ENCODE measurements at places on chromosomes 11 and 22. TPM values are rescaled to one million over a fixed set of nuclear protein-coding genes. Genes with fewer than 3 reads are reported as not detected.

The MMP12 gene
- total RNA-seq = 9.1 TPM

The C22orf31 gene
- not detected for total RNA-seq

The GAL3ST3 gene
- 0.38 TPM for total RNA-seq

The OVOL1 gene
- not detected for total RNA-seq

Data from smooth muscle cell of the coronary artery (primary cell).